ENCODE measurements at places on chromosomes 2 and 18.

DNA sequence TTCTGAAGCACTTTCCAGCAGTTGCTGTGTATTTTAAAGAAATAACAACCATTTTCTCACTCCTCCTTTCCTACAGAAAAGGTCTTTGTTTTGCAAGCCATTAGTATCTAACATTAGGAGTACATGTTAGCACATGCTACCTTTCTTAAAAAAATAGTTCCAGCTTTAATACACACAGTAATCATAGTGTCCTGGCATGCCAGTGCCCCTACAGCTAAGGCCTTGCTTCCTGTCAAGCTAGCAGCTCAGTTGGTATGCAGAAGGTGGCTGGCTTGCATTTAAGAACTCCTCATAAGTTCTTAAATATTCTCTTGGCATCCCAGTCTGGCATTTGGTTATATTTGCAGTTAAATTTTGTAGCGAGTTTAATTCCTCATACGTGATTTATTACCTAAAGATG, 141.3 kb upstream of the IL1R2 start:
- DNase-seq, result no peak

GRCh38 chr2:96884299-96885094, 14.6 kb upstream of the SEMA4C start:
- DNase-seq, result no peak

DNA sequence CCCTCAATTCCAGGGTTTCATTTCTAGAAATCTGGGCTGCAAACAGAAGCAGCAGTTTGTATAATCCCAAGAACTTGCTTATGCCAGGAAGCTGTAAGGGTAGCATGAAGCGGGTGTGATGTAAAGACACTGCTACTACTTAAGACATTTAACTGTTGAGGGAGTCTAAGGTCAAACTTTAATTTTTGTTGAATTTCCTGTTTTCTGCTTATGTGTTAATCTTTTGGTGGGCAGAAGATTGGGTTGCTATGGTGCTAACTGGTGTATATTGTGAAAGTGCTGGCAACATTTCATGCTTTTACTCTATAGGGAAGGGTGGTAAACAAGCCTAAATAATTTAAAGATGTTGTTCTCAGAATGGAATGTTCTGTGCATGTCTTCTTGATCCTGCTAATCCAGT, 2.7 kb downstream of the NCOA1 start:
- DNase-seq, result no peak

GRCh38 chr18:54790109-54790508, 38.2 kb upstream of the RAB27B start:
- no peak for DNase-seq

GRCh38 chr2:113126845-113127645, at the start of gene IL1RN:
Gene IL1RN, plus strand, starts transcription at chr2:113127598. Its CDS starts 27 bp downstream, at chr2:113127625.
- DNase-seq, result no peak

DNA sequence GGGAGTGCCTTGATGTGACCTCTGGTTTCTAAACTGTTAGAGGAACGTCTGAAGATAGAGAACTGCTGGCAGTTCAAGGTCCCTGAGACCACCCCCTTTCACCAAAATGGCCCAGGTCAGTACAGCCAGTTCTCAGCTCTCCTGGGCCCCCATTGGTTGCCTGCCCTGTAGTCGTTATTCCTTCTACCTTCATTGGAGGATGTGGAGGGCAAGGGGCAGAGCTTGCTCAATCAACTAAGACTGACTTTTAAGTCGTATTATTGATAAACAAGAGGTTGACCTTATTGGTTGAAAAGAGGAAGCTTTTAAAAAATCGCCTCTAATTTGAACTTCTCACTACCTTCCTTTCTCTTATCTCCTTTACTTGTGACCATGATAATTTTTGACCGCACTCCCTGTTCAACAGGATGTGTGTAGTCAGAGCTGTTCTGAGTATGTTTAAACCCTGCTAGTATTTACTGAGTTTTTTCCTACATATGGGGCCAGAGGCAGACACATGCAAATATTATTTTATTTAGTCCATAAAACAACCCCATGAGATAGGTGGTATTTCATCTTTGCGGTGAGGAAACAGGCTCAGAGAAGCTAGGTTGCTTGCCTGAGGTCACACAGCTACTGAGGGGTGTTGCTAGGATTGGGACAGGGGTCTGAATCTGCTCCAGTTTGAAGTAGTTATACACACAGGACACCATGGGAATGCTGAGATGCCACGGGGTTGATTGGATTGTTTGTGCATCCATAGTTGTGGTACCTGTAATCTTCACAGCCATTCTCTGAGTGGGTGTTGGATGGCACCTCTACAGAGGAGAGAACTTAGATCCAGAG, 65.9 kb downstream of the TMEM247 start:
- DNase-seq, result no peak

GRCh38 chr2:74659462-74659861, 5.4 kb downstream of the SEMA4F start:
- DNase-seq, result no peak

DNA sequence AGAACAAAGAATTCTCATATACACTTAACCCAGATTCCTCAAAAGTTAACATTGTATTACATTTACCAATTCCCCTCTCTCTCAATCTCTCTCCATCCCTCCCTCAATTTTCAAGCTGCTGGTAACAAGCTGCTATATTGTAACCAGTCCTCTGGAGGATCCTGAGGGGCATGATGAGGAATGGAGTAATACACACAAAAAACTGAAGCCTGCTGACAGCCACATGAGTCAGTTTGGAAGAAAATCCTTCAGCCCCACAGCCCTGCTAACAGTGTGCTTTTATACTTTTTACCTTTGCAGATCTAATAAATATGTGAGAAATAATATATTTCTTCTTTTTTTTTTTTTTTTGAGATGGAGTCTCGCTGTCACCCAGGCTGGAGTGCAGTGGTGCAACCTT, 165.7 kb upstream of the RAB12 start:
- DNase-seq, result no peak

DNA sequence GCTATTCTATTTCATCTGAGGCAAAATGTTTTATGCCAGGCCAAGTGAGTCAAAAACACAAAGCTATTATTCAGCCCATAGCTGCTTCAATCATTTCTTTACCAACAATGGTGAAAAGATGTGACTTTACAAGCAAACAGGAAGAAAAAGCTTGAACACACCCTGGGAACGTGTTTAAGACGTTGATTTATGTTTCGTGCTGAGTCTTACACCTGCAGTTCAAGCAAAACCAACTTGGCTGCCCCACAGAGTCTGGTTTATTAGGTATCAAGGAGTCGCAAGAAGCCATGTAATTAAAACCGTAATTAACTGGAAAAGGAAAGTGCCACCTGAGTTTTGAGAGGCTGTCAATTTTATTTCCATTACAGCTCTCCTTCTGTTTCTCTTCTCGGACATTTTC, 295.5 kb downstream of the MEIS1 start:
- DNase-seq, result no peak

DNA sequence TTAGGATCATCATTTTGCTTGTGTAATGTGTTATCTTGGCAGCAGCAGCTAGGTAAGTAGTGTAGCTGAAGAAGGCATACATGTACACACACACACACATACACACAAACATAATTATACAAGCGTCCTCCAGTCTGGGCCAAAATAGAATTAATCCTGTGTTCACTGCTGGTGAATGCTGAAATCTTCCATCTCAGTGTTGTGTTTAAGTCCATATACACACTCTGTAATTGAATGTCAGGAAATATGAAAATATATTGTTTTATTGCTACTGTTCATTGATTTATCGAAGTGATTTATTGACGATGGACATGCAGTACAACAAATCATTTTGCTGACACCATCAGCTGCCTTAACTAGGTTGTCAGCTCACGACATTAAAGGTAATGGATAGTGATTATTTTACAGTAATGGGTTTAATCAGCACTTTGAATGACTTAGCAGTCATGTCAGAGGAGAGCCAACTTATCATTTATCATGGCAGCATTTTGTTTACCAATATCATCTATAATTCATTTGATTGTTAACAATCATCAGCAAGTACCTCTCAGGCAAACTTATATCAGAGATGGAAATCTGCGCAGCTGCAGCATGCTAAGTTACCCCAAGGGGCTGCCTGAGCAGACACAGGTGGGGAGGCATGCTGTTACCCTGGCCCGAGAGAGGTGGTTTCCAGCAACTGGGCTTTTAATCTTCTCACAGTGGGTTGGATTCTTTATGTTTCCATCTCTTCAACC, 83.7 kb upstream of the FSHR start:
- no peak for DNase-seq

DNA sequence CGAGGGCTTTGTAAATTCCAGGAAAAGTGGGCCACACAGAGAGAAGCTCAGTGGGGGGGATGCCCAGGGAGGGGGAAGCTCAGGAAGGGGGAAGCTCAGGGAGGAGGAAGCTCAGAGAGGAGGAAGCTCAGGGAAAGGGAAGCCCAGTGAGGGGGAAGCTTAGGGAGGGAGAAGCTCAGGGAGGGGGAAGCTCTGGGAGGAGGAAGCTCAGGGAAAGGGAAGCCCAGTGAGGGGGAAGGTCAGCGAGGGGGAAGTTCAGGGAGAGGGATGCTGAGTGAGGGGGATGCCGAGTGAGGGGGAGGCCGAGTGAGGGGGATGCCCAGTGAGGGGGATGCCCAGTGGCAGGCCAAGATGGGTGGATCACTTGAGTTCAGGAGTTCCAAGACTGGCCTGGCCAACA, 821 bp upstream of the CHRNG start:
- no peak for DNase-seq

All from ACHN (cell line).